ENCODE measurements at places on chromosomes 3 and 15. TPM values are rescaled to one million over a fixed set of nuclear protein-coding genes. Genes with fewer than 3 reads are reported as not detected.

MCF2L2 gene
- polyA plus RNA-seq = 0.46 TPM

APBA2 gene
- polyA plus RNA-seq = 0.21 TPM

ACTC1 gene
- polyA plus RNA-seq = 12,542 TPM

DNA sequence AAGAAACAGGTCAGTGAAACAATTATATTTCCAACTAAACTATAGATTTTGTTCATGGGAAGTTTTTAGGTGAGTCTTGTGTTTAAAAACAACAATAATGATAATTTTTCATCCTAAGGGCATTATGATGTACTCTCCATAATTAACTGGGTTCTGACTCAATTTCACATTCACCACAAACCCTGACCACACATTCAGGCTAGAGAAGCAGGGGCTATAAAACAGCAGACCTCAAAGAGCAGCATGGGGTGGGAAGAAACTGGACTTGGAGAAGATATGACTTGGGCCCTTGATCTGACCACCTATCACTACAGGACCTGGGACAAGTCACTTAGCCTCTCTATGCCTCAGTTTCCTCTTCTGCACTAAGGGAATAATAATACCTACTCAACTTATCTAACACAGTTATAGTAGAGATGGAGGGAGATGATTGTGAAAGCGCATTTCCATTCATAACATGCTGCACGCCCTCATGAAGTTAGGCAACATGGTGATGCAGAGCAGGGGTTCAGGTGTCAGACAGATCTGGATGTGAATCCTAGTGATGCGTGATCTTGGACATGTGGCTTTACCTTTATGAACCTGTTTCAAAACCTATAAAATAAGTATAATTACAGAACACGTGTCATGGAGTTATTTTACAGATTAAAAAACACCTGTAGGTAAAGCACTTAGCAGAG, 63.0 kb upstream of the ACP3 start:
- no peak for DNase-seq

- no peak for DNase-seq
These were observed 128.0 kb upstream of the CRBN start for GRCh38 chr3:3307491-3307890.

DNA sequence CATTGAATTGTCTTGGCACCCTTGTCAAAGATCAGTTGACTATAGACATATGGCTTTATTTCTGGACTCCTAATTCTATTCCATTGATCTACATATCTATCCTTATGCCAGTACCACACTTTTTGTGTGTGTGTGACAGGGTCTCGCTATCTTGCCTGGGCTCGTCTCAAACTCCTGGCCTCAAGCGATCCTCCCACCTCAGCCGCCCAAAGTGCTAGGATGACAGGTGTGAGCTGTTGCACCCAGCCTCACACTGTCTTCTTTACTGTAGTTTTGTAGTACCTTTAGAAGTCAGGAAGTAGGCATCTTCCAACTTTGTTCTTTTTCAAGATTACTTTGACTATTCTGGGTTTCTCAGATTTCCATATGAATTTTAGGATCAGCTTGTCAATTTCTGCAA, 24.3 kb downstream of the CDAN1 start:
- DNase-seq = no peak

DNA sequence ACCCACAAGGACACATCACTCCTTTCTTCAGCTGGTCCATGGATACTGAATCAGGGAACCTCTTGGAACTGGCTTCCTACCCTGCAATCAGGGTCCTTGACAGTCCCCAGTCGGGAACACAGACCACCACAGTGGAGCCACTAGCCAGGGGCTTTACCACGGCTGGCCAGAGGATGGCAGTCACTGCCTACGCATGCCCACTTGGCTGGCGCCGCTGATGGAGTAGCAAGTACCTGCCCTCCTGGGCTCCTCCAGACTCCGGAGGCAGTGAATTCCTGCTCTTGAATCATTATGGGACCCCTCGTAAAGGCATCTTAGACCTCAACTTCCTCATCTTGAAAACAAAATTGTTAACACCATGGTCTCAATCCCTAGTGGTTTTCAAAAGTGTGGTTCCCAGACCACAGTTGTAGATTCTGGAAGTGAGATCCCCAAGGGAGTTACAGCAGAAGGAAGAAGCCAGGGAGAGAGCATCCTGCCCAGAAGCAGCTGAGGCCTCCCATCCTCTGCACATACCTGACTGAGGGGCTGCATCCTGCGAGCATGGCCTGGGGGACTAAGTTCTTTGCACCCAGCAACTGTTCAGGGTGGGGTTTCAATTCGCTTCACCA, 9.1 kb upstream of the SKIC8 start:
- DNase-seq = peak; percentile 61

- no peak for DNase-seq
These were observed 103.4 kb upstream of the SELENOK start for GRCh38 chr3:53994986-53995603.

DNA sequence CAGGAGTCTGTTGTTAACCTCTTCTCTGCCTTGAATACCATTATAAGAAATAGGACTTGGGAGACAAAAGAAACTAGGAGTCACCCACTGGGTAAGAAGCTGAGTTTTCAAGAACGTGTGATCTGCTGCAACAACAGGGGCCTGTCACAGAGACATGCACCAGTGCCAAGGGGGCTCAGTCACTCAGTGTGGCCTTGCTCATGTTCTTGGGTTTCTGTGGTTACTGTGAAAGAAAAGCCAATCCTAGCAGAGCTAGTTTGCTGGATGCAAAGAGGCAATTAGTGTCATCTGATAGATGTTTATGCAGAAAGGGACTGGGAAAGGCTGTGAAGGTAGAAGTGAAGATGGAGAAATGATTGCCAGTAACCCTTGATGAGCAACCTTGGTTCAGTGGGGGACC, 126.3 kb downstream of the IQCH start:
- no peak for DNase-seq

GRCh38 chr3:49563040-49563578, 8.8 kb downstream of the BSN start:
- no peak for DNase-seq

DNA sequence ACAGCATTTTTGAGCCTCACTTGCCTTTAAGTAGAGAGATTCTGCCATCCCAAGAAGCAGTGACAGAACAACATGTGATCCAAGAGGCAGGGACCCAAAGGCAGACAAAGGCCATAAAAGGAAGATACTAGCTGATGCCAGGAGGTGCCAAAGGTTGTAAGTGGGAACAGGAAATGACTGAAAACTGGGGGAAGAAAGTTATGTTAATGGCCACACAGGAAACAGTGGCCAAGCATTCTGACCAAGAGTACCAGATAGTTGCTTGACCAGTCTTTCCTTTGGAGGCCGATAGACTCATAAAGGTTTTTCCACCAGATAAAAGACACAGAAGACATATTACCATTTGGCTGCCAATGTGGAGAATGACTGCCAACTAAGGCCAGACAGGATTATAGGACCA, 274.5 kb upstream of the PEX5L start:
- no peak for DNase-seq

GRCh38 chr15:42723068-42723467, 13.9 kb downstream of the CDAN1 start:
- DNase-seq = no peak
